ENCODE measurements at places on chromosomes 16 and 17.

DNA sequence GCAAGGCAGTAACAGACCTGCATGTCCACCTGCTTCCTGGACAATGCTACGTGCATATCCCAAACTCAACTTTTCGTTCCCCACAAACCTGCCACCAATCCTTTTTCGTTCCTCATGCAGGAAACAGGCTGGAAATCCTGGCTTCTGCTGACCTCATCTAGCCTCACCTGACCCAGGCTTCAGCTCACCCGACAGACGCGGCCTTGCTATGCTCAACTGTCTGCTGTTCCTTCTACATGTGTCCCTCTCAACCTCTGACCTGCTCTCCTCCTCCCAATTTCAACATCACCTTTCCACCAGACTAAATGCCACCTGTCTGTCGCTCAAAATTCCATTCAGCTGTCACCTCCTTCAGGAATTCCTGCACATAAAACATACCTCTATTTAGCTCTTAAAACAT is 44.5 kb downstream of the XPO6 start:
- DNase-seq, result no peak

DNA sequence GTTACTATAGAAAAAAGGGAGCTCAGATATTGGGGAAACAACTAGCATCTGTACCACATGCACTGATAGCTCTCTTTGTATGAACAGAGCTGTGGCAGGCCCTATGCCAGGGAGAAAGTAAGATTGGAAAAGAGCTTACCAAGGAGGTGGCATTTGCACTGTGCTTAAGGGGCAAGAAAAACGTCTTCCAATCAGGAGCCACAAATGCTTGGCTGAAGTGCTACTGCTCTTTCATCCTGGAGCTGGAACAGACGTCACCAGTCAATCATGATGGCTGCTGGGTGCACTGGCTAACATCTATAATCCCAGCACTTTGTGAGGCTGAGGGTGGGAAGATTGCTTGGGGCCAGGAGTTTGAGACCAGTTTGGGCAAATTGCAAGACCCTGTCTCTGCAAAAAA is 218.5 kb downstream of the SEC14L1 start:
- DNase-seq, result no peak

- DNase-seq, result no peak
These were observed 16.6 kb downstream of the COL1A1 start for GRCh38 chr17:50184611-50185398.

GRCh38 chr17:41403404-41404023 is 6.1 kb upstream of the KRT31 start:
- no peak for DNase-seq

DNA sequence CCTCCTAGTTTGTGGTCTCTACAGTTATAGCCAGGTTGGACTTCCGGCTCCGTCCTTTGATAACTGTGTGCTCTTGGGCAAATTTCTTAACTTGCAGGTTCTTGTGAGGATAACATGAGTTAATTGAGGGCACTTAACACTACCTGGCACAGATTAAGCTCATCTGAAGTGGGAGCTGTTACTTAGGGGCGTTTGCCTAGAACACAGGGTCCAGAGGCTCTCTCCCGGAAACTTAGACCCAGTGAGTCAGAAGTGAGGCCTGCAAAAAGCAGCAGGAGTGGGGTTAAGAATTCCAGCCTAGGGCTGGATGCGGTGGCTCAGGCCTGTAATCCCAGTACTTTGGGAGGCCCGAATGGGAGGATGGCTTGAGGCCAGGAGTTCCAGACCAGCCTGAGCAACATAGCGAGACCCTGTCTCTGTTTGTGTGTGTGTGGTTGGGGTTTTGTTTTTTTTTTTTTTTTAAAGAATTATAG is 1.4 kb downstream of the MVP start:
- DNase-seq, result no peak

Data from stimulated activated CD4-positive, alpha-beta T cell treated with anti-CD3 and anti-CD28 coated beads, TNF-alpha, amount 100 ng/mL, for 1 hour (primary cell).